GM23248 (cell line): ENCODE measurements at places on chromosomes 1 and 21. TPM values are rescaled to one million over a fixed set of nuclear protein-coding genes. Genes with fewer than 3 reads are reported as not detected.
A peak's percentile ranks its signal among the peaks of the same experiment; 100 is the strongest.

- peak; percentile 93 for DNase-seq
These were observed at the start of gene H6PD for GRCh38 chr1:9234223-9235095. TSS of gene H6PD (plus strand) at chr1:9234774. CDS start at chr1:9244935, 10,161 bp downstream.

DNA sequence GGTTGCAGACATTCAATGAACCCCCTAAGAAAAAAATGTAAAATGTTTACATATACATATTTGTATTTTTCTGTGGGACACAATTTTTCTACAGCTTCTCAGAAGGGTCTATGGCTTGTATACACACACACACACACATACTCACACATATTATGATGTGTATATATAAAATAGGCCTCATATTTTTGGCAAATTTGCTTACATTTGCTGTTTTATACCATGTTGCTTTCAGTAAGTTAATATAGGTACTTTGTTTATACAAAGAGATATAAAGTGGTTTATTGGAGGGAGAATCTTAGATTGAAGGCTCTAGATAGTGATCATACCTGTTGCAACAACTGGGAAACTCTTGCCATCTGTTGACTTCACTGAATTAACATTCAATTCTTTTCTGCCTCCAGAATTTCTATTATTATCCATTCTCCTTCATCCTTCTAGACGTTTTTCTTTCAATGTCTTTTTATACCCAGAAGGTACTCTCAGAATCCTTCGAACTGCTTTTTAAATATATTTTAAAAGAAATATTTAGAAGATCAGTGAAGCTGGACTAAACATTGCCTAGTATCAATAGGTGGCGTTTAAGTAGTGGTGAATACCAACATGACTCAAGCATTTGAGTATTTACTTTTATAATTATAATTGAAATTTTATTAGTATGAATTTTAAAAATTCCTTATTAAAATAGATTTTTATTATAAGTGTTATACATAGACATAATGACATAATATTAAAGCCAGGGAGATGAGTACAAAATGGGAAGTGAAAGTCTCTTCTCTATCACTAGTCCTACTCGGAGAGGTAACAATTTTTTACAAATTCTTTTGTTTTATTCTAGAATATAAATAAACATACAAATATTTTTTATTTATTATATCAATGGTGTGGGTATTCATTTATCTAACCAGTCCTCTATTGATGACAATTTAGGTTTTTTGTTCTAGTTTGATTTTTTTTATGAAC lies 10.2 kb downstream of the CD55 start:
- no peak for DNase-seq

Gene UTP25
- total RNA-seq = 12.2 and 16.8 TPM in 2 replicates

DNA sequence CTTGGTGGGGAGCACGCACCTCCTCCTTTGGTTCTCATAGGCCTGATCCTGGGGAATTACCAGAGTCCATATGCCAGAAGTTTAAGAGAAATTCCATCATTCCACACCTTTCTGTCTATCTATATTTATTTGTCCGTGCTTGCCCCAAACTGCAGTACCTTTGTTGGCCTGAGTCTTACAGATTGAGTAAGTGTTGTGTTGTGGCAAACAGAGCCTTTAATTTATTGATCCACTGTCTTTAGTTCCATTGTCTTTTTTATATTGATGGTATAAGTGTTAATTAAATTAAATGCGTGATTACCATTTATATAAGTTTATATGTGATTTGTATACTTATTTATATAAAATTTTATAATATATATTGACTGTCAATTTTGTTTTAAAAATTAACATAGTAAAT lies 4.9 kb downstream of the SH3BGR start:
- peak; percentile 8 for DNase-seq

Gene SLC16A4
- total RNA-seq = 28.1 and 34.3 TPM in 2 replicates

Gene ARTN
- 0.11 TPM in 1 of 2 replicates, not detected in the other for total RNA-seq

- DNase-seq = no peak
These were observed 3.4 kb upstream of the LEFTY1 start for GRCh38 chr1:225892307-225892706.

- no peak for DNase-seq
These were observed 41.0 kb upstream of the F3 start for GRCh38 chr1:94582565-94582964.

- no peak for DNase-seq
These were observed 123.4 kb upstream of the KCNK1 start for GRCh38 chr1:233490488-233490887.

GRCh38 chr1:47324682-47325081 lies 8.9 kb upstream of the CMPK1 start:
- no peak for DNase-seq

- DNase-seq = peak; percentile 1
These were observed 129.6 kb downstream of the USH2A start for GRCh38 chr1:216293683-216294082.

GRCh38 chr1:12014141-12014991 lies 4.9 kb upstream of the MIIP start:
- peak; percentile 84 for DNase-seq

Gene RAB3GAP2
- 22.6 and 24.4 TPM in 2 replicates for total RNA-seq

GRCh38 chr1:34060187-34060730 lies 104.8 kb downstream of the CSMD2 start:
- DNase-seq = no peak
